ENCODE measurements at places on chromosomes 3 and 15.
A peak's percentile ranks its signal among the peaks of the same experiment; 100 is the strongest.

DNA sequence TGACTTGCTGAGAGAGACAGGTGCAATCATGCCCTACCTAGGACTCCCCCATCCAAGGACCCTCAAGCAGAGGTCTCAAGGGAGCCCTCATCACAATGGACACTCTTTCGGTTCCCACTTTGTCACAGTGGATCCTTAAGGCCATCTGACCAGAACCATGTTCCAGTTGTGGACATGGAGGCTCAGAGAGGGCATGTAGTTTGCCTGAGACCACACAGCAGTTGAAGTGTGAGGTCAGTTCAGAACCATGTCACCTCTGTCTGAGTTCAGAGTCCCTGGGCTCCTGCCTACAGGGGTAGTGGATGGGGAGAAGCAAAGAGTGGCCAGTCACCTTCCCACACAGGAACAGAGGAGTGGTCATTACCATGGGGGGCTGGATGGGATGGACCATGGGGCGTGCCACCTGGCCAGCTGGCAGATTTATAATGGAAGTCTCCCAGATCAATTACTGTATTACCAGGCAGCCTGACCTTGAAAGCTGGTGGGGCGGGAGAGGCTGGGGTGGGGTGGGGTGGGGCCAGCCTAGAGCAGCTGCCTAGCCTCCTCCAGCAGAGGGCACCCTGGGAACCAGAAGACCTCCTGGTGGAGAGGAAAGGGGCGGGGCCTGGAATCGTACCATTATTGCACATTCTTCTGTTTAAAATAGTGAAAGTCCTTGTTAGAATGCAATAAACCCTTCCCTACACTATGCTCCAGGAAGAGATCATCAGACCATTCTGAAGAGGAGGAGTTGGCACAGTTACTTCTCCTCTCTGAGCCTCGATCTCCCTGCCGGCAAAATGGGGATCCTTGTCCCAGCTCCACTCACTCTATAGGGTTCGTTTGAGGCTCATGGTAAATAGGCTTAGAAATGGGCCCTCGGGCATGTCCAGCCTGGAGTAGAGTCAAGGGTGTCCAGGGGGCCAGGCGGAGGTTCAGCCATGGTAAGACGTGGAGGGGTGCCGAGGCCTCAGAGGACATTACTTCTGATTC, 26.9 kb upstream of the LINGO1 start:
- peak; percentile 74 for DNase-seq

DNA sequence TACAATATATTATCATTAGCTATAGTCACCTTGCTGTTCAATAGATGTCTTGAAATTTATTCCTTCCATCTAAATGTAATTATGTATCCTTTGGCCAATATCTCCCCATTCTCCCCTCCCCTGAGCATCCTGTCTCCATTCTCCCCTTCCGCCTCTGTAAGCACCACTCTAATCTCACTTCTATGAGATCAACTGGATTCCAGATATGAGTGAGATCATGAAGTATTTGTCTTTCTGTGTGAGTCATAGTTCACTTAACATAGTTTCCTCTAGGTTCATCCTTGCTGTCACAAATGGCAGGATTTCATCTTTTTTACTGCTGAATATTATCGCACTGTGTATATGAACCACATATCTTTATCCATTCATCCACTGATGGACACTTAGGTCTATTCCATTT, 148.8 kb upstream of the NDN start:
- no peak for DNase-seq

GRCh38 chr3:53817211-53817610, 29.0 kb downstream of the CHDH start:
- no peak for DNase-seq

GRCh38 chr3:20066850-20067617, 26.8 kb downstream of the KAT2B start:
- no peak for DNase-seq

DNA sequence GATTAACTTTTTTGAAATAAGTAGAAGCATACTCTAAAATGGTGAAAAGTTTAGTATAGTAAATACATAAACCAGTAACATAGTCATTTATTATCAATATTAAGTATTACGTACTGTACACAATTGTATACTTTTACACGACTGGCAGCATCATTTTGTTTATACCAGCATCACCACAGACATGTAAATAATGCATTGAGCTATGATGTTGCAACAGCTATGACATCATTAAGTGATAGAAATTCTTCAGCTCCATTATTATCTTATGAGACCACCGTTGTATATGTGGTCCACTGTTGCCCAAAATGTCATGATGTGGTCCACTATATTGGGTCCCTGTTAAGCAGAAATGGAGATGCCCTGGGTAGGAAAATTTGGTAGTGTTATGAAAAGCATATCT, 51.3 kb downstream of the DRD3 start:
- DNase-seq, result no peak

GRCh38 chr3:12396471-12396870, 87.8 kb upstream of the TSEN2 start:
- no peak for DNase-seq

DNA sequence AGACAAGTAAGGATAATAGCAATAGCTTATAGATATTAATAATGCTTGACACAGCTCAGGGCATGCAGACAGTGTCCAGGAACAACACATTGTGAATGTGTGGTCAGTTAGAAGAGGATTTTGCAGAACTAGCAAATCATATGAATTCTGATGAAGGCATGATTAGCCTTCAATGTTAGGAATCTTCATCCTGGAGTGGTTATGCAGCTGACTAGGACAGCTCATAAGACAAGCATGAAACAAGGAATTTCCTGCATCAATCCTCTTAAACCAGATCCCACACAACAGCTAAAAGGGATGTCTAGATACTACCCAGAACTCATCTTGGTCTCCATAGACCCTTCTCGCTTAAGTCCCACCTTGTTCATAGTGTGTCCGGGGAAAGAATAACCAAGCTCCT, 499.0 kb upstream of the ATP11B start:
- DNase-seq, result no peak

GRCh38 chr3:171776839-171777583, 33.3 kb downstream of the PLD1 start:
- no peak for DNase-seq

- no peak for DNase-seq
Measured at GRCh38 chr3:65493371-65493882, 545.3 kb downstream of the MAGI1 start.

DNA sequence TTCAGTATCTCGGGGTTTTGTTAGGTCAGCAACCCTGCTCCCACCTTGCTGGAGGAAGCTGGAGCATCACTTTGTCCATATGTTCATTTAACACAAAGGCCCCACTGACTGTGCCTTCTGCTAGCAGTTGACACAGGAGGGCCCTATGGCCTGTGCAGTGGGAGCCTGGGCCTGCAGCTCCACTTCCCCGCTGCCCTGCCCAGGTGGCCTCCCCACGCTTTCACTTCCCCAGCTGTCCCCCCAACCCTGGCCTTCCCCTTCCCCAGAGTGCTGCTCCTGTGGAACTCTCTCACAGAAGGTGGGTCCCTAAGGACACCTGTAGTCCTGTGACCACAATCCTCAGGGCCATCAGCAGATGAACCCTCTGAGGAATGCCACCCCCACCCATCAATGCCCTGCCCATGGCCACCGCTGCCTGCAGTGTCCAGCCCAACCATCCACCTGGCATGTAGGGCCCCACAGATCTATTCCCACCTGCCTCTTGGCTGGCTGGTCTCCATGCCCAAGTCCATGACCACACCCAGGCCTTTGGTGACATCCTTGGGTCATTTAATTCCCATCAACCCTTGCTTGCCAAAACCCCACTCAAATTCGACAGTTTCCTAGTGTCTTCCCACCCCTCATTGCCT, 13.5 kb downstream of the TBC1D21 start:
- DNase-seq, result no peak

DNA sequence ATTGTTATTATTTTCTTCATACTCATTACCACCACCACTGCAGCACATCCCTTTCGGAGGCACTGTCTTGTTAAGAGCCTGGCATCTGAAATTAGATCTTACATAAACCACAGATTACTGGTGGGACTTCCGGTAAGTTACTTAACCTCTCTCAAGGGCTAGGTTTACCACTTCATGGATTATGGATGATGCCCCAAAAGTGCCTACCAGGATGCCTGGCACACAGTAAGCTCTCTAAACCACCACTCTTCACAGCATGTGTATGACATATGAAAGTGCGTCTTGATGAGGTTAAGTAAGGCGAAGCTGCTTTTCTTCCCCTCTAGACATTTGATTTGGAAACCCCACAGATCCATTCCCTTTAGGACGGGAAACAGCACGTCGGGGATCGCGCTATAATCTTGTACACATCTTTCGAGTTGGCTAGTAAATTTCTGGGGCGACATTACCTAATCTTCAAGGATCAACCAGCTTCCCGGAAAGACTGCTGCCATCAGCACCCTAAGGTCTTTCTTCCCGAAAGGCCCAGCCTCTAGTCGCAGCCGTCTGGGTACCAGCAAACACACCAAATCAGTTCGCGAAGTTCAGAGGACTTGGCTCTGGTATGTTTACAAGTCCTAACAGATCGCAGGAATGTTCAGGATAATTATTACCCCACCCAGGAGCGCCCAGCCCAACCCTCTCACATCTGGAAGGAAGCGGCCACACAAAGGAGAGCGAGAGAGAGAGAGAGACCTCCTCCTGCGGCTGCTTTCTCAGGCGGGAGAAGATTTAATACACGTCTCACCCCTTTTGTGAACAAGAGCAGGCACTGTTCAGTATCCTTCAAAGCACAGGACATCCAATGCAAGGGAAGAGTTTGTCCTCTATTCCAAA, 155.1 kb upstream of the FRMD4B start:
- peak; percentile 85 for DNase-seq

- peak; percentile 19 for DNase-seq
Measured at GRCh38 chr3:49607105-49607591, 52.9 kb downstream of the BSN start.

DNA sequence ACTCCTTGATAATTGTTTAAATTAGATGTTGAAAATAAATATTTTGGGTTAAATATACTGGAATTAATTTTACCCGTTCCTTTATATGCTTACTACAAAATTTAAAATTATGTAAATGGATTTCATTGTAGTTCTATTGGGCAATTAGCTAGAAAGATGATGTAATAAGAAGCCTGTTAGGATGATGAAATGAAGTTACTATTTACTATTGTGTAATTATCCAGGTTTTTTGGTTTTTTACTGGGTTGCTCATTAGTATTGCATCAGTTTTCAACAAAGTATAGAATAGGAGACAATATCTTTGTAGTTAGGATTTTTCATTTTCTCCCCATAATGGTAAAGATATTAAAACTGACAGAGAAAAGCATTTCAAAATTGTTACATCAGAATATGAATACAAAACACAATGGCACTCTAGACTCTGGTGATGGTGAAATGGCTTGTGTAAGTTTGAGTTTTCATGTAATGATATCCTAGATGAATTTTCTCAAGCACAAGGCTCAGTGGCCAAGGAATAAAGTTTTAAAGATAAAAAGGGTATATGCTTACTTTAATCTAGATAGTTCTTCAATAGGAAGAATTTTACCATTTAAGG, 222.0 kb downstream of the P3H2 start:
- DNase-seq, result no peak

DNA sequence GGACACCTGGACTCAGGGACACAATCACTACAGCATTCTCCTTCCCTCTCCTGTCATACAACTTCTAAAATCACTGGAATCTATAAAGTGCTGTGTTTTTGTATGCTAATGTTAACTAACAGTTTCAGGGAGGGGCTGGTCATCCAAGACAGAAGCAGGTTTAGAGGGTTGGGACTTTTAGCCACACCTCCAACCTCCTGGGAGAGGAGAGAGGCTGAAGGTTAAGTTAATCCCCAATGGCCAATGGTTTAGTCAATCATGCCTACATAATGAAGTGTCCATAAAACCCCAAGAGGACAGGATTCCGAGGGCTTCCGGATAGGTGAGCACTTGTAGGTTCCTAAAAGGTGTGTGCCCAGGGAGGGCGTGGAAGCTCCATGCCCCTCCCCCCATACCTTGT, 219.3 kb upstream of the CTNNB1 start:
- DNase-seq, result no peak

- no peak for DNase-seq
Measured at GRCh38 chr3:44130249-44130648, 111.4 kb upstream of the TOPAZ1 start.

GRCh38 chr15:55959744-55960447, 33.5 kb downstream of the NEDD4 start:
- no peak for DNase-seq

DNA sequence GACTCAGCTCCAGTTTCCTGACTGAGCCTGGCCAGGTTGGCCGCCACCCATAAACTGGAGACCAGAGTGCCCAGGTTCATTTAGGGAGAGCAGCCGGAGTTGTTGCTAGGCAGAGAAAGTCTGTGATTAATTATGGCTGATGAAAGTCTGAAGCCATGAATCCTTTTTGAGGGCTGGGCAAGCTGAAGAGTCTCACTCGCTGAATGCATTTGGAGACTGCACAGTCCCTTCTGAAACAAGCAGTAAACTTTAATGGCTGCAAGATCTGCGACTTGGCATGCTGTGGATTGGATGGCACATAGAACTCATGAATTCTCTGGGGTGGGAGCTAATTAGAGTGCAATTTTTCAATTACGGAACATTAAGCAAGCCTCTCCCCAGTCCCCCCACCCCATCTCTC, 282.1 kb downstream of the RPLP1 start:
- DNase-seq, result no peak

DNA sequence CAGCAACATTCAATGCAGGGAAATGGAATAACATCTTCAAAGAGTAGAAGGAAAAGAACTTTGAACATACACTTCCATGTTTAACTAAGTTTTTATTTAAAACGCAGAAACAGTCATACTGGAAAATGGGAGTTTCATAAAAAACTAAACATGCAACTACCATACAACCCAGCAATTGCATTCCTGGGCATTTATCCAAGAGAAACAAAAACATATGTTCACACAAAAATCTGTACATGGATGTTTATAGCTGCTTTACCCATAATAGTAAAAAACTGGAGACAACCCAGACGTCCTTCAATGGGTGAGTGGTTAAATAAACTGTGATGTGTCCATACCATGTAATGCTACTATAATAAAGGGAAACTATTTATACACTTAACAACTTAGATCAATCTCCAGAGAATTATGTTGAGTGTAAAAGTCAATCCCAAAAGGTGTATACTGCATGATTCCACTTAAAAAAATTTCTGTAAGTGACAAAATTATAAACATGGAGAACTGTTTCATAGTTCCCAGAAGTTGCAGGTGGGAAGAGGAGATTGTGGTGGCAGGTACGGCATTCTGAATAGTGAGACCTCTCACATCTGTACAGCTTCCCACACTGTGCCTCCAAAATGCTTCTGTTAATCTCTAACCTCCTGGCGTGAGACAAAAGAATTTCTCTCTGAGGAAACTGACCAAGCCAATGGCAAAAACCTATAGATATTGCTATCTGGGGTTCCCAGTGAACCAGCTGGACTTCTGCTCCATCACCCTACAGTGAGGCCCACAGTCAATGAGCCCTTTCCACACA, 23.1 kb downstream of the ISG20 start:
- no peak for DNase-seq

GRCh38 chr3:44976002-44976815, at the start of the genes EXOSC7 and ZDHHC3:
Gene EXOSC7 (plus strand): TSS chr3:44976244. CDS start chr3:44976278, 34 bp downstream.
Gene ZDHHC3 (minus strand): TSS chr3:44976174. CDS start chr3:44959436, 16,738 bp downstream.
- DNase-seq, result peak; percentile 88

- no peak for DNase-seq
Measured at GRCh38 chr3:52313774-52314188, 2.3 kb upstream of the DNAH1 start.

GRCh38 chr3:63067999-63068645, 192.9 kb upstream of the CADPS start:
- DNase-seq, result peak; percentile 18

GRCh38 chr3:119034256-119035013, at the start of gene IGSF11:
Gene IGSF11 (minus strand): TSS chr3:119034846. CDS start chr3:119034582, 264 bp downstream.
- peak; percentile 56 for DNase-seq

- DNase-seq, result no peak
Measured at GRCh38 chr15:60937278-60937677, 291.8 kb downstream of the RORA start.

- DNase-seq, result no peak
Measured at GRCh38 chr15:62849316-62850106, 193.0 kb upstream of the TPM1 start.

- DNase-seq, result no peak
Measured at GRCh38 chr15:80745888-80746287, 33.3 kb upstream of the CEMIP start.
